ENCODE measurements at places on chromosomes 5 and 9.

DNA sequence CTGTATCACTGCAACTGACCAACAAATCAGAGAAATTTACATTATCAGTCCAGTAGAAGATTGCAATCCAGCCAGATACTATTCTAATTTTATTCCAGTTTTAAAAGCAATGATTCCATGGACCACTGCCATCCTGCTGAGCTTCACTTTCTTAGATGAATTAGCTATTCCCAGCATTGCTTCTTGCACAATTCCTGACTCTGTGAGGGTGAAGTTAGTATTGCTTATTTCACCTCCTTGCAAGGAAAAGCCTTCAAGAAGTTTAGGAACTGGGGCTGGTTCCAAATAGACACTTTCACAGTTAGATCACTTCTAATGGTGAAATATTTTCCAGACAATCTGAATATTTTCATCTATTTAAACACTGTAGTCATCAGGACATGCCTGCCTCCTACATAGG, 338.6 kb upstream of the TNC start:
- DNase-seq, result no peak

DNA sequence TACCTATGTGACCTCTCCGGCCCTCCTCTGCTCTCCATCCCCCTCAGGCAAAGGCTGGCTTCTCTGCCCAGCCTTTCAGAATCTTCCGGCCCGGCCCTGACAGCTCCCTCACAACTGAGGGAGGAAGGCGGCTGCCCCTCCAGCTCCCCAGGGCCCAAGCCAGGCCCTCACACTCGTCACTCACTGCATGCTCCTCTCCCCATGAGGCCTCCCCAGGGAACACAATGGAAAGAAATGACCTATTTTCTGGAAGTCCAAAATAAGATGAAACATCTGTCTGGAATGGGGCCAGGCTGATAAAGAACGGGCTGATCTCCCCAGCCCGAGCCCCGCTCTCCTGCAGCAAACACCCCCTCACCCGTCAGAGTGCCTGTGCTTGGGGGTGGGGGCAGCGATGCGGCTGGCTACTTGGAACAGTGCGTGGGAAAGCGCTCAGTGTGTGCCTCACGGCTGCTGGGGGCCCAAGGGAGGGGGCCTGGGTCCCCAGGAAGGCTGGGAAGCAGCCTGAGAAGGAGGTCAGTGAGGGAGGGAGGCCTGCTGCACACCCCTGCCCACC, 11.3 kb downstream of the PDGFRB start:
- no peak for DNase-seq

DNA sequence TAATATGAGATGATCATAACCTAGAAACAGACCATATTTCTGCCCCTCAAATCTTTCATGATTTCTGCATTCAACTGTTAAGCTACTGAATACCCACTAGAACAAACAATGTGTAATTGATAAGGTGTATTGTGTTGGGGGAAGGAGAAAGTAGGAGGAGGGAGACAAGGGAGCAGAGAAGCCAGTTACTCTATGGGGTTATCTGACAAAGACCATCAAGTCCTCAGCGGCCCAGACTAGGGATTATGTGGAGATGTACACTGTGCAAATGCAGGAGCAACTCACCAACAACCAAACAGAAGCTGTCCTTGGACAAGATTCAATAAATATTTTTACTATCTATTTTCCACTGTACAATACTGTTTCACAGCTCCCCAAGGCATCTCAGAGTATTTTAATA, 2.7 kb downstream of the NRG2 start:
- DNase-seq, result no peak

GRCh38 chr5:156670615-156671014, 179.5 kb upstream of the PPP1R2B start:
- no peak for DNase-seq

DNA sequence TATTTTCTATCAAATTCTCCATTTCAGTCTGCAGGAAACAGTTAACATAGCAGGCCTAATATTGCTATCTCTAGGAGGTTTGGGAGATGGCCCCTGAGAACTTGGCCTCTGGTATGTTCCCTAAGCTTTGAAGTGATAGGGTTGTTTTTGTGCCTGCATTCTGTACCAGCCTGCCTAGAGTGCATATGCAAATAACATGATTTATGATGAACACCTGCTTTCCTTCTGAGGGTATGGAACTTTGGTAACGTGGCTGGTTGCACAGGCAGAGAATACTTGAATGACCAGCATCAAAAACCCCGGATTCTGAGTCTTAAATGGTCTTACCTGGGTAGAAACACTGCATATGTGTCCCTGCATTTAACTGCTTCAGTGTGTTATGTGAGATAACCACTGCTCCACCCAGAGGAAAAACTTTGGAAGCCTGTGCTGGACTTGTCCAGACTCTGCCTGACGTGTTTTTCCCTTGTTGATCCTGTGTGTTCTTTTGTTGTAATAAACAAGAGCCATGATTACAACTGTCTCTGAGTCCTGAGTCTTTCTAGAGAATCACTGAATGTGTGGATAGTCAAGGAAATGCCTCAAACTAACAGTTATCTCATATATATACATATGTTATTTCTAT, 111.3 kb upstream of the ABCA1 start:
- DNase-seq, result no peak

DNA sequence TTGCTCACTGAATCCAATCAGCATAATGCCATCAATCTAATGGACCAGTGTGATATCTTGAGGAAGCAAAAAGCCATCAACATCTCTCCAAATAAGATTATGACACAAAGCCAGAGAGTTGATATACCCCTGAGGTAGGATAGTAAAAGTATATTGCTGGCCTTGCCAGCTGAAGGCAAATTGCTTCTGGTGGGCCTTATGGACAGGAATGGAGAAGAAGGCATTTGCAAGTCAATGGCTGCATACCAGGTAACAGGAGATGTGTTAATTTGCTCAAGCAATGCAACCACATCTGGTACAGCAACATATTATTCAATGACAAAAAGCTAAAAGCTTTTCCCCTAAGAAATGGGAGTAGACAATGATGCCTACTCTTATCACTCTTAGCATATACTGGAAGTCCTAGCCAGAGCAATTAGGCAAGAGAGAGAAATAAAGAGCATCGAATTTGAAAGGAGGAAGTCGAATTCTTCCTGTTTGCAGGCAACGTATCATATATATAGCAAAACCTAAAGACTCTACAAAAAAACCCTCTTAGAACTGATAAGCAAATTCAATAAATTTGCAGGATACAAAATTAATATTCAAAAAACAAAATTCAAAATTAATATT, 216.1 kb upstream of the RASA1 start:
- DNase-seq, result no peak

GRCh38 chr9:23492126-23493002, 333.7 kb downstream of the ELAVL2 start:
- peak; percentile 47 for DNase-seq

GRCh38 chr5:116626272-116626723, 51.7 kb upstream of the SEMA6A start:
- DNase-seq, result peak; percentile 90

DNA sequence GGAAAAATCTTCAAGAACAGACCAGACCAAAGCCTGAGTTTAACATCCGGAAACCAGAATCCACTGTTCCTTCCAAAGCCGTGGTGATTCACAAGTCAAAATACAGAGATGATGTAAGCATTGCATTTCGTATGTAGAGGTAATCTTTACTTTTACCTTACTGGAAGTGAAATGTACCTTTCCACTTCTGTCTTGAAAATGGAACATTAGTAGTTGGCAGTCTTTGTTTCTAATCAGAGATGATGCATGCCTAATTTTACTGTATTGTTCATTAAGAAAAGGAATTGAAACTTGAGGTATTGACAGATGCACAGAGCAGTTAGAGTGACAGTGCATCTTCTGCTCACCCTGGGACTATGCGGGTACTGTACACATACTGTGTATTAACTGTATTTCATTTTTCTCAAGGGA, 34.6 kb downstream of the HABP4 start:
- no peak for DNase-seq

GRCh38 chr5:94153736-94154450, 412.5 kb upstream of the POU5F2 start:
- no peak for DNase-seq

- DNase-seq, result no peak
Observed at GRCh38 chr9:120750421-120750820, 36.2 kb upstream of the MEGF9 start.

- DNase-seq, result no peak
Observed at GRCh38 chr5:52898961-52899680, 90.0 kb upstream of the ITGA2 start.

GRCh38 chr5:65481635-65482295, at the start of gene ADAMTS6:
TSS of gene ADAMTS6 (minus strand) at chr5:65481920. CDS start at chr5:65473673, 8,247 bp downstream.
- DNase-seq, result peak; percentile 88
